ENCODE measurements at places on chromosomes 7 and 10.

- DNase-seq = no peak
These were observed 4.0 kb upstream of the ATP6V1F start for GRCh38 chr7:128858380-128859231.

DNA sequence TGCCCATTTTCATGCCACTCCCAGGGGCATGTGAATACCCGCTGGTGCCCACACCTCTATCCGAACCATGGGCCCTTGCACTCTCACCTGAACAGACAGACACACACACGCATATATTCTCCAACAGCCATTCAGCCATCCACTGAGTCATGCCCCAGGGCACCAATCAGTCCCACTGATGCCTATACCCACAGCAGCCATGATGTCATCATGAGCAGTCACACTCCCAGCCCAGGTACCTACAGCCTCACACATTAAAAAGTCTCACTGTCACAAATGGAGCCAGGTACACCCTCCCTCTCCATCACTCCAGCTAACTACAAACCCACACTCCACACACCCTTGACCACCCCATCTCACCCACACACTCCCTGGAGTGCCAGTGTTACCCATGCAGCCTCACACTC lies 12.2 kb downstream of the VSIR start:
- DNase-seq = no peak

- DNase-seq = no peak
These were observed 5.6 kb downstream of the NPVF start for GRCh38 chr7:25222666-25223065.

- DNase-seq = no peak
These were observed 54.1 kb downstream of the HSPA12A start for GRCh38 chr10:116688241-116688711.

- DNase-seq = no peak
These were observed 574.6 kb downstream of the GALNT17 start for GRCh38 chr7:71706597-71706975.

GRCh38 chr10:124708246-124708779 lies 35.9 kb downstream of the FAM53B start:
- no peak for DNase-seq

GRCh38 chr10:103736044-103736443 lies 119.3 kb downstream of the SH3PXD2A start:
- no peak for DNase-seq

GRCh38 chr7:17369691-17370426 lies 71.4 kb downstream of the AHR start:
- DNase-seq = no peak

DNA sequence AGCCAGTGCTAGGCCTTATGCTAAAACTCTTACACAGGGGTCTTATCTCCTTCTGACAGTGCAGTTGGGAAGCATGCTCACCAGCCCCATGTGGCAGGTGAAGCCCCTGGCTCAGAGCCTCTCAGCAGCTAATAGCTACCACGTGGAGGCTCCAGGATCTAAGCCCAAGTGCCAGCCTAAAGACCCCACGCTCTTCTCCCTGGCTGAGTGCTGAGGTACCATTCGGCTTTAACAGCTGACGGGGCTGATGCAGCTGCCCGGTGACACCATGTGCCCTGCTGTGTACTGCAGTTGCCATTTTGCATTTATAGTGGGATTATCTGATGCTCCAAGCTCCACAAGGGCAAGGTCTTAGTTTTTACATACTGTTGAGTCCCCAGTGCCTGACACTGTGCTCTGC lies 515.7 kb upstream of the GALNT17 start:
- DNase-seq = no peak

DNA sequence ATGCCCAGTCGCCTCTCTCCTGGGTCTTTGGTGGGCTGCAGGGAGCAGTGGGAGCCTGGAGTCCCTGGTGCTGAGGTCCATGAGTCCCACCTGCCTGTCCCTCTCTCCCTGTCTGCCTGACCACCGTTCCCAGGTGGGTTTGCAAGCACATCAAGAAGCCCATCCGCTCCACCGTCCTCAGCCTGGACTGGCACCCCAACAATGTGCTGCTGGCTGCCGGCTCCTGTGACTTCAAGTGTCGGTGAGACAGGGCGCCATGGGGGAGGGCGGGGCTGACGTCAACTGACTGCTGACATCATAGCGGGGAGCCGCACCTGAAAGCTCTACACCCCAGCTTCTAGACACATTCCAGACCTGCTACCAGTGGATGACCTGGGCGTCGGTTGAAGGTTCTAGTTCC lies 15.2 kb downstream of the ARPC1B start:
- no peak for DNase-seq

DNA sequence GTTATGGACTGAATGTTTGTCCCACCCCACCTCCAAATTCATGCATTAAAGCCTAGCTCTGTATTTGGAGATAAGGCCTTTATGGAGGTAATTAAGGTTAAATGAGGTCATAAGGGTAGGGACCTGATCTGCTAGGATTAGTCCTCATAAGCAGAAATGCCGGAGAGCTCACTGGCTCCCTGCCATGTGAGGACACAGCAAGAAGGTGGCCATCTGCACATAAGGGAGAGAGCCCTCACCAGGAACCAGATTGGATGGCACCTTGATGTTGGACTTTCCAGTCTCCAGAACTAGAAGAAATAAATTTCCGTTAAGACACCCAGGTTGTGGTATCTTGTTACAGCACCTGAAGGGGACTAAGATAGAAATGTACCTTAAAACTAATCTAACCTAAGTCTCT lies 816.1 kb upstream of the C7orf33 start:
- no peak for DNase-seq

Data from naive thymus-derived CD4-positive, alpha-beta T cell (primary cell).